ENCODE measurements at places on chromosomes 3 and 15. TPM values are rescaled to one million over a fixed set of nuclear protein-coding genes. Genes with fewer than 3 reads are reported as not detected.

The SPSB4 gene
- polyA plus RNA-seq = not detected

The SUCLG2 gene
- polyA plus RNA-seq = 1.9 TPM

The SNURF gene
- polyA plus RNA-seq = 19.7 TPM

The RSL24D1 gene
- 194 TPM for polyA plus RNA-seq

The CCDC33 gene
- polyA plus RNA-seq = not detected

The MORF4L1 gene
- 468 TPM for polyA plus RNA-seq

The C2CD4A gene
- not detected for polyA plus RNA-seq

The SAMMSON gene
- not detected for polyA plus RNA-seq

The ADCY5 gene
- polyA plus RNA-seq = 0.21 TPM

The IL12A gene
- not detected for polyA plus RNA-seq

The ITGB5 gene
- 1.8 TPM for polyA plus RNA-seq

The DNASE1L3 gene
- polyA plus RNA-seq = not detected

The TJP1 gene
- polyA plus RNA-seq = 15.6 TPM

The STAC gene
- 0.85 TPM for polyA plus RNA-seq

The WNT7A gene
- polyA plus RNA-seq = not detected

The TMEM212 gene
- polyA plus RNA-seq = not detected

The GOLGA6B gene
- polyA plus RNA-seq = not detected

The SLC27A2 gene
- polyA plus RNA-seq = not detected

The CASR gene
- polyA plus RNA-seq = not detected
